Effector memory CD4-positive, alpha-beta T cell (primary cell): ENCODE measurements at places on chromosomes 4 and X.

DNA sequence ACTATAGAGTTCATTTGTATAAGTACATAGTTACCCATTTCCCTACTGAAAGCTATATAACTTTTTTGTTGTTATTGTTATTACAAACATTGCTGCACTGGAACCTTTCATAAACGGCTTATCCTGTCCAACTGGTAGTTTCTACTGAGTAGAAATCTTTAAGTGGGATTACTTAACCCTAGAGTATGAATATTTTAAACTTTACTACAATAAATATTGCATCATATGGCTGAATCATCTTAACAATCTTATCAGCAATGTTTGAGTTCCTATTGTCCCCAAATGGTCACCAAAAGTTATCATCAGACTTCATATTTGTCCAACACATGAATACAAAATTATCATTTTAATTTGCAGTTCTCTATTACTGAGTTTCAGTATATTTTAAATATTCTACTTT is 40.5 kb downstream of the LCORL start:
- no peak for DNase-seq

GRCh38 chrX:7115557-7115956 is 32.0 kb upstream of the STS start:
- no peak for DNase-seq

GRCh38 chr4:1211371-1211770 is 37.6 kb downstream of the CTBP1 start:
- DNase-seq: no peak

GRCh38 chr4:10171055-10171454 is 54.5 kb upstream of the WDR1 start:
- no peak for DNase-seq
